Kasumi-1 (cell line): ENCODE measurements at places on chromosomes 7 and 10.

DNA sequence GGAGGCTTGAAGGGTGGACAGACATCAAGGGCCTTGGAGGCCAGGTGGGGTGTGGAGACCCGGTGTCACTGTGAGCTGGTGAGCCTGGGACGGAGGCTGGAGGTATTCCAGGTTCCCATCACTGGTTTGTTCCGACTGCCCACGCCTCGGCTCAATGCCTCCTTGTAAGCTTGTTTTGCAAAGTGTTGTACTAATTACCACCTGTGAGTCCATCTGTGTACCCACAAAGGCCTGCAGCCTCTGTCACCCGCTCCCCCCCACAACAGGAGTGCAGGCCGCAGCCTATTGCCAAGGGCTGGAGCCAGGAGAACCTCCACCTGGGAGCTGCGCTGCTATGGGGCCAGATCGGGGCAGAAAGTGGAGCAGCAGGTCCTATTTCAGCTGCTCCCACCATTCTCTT lies 521.8 kb upstream of the DPP6 start:
- no peak for DNase-seq

GRCh38 chr10:48695636-48696534 lies 11.2 kb downstream of the WDFY4 start:
- no peak for DNase-seq

GRCh38 chr10:98528166-98528804 lies 81.5 kb upstream of the HPS1 start:
- no peak for DNase-seq

GRCh38 chr7:48114115-48114514 lies 25.1 kb downstream of the UPP1 start:
- no peak for DNase-seq

- no peak for DNase-seq
These were observed 243.6 kb upstream of the PODXL start for GRCh38 chr7:131800008-131800407.

DNA sequence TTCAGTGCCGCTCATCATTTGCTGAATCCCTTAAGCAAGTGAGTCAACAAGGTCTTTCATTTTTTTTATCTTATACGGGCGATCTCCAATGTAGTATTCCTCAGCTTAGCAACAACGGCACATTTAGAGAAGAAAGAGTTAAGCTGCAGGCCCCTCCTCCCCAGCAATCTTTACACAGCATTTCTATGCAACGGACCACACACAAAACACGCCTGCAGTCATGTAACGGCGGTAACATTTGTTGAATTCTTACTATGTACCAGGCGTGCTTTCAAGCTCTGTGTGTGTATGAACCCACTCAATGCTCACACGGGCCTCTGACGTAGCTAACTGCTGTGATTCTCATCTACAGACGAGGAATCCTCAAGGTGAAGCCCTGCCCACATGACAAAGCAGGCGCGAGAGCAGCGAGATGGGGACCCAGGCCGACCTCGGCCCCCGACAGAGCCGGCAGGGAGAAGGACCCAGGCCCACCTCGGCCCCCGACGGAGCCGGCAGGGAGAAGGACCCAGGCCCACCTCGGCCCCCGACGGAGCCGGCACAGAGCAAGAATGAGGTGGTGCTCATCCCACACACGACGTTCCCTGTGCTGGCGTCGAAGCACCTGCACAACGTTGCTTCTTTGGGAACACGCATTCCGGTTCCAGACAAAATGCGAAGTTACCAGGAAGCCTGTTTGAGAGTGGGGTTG lies 240.7 kb downstream of the ZMYND11 start:
- DNase-seq: no peak

- DNase-seq: no peak
These were observed 16.1 kb downstream of the GPR146 start for GRCh38 chr7:1060315-1061072.

DNA sequence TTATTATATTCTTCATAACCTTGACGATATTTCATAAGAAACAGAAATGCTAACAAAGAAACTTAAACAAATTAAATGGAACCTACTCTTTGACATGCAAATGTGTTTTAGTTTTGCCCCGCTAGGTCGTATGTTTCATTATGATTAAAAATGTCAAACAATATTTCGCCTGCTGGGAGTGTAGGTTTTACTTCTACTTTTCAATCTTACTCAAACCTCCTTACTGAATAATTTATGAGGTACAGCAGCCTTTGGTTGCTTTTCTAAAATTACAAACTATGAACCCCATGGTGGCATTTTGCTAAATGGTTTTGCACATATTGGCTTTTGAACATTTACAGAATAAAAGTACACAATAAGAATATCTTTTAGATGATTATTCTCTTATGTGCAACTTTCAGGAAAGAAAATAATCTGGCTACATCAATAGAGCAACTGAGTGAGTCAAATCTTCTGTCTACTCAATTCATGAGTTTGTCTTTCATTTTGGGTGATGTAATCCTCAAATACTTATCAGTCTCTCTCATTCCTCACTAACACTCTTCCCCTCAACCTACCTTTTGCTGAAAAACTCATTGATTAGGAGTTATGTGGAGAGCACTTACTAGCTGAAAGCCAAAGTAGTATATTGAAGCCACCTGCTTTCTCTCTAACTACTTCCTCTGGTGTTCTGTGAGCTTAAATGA lies 1226.4 kb downstream of the XPNPEP1 start:
- no peak for DNase-seq

- DNase-seq: no peak
These were observed 141.3 kb upstream of the VKORC1L1 start for GRCh38 chr7:65731562-65732035.

GRCh38 chr10:125783408-125783807 lies 7.8 kb upstream of the MMP21 start:
- no peak for DNase-seq

GRCh38 chr7:74343281-74344131 lies 54.3 kb downstream of the CLIP2 start:
- peak; percentile 39 for DNase-seq
